NCI-H1930 (cell line): ENCODE measurements at places on chromosomes 7 and 10.

- DNase-seq: no peak
These were observed 655.1 kb downstream of the INHBA start for GRCh38 chr7:41047789-41048191.

- no peak for DNase-seq
These were observed 72.7 kb downstream of the ELFN1 start for GRCh38 chr7:1742555-1743303.

DNA sequence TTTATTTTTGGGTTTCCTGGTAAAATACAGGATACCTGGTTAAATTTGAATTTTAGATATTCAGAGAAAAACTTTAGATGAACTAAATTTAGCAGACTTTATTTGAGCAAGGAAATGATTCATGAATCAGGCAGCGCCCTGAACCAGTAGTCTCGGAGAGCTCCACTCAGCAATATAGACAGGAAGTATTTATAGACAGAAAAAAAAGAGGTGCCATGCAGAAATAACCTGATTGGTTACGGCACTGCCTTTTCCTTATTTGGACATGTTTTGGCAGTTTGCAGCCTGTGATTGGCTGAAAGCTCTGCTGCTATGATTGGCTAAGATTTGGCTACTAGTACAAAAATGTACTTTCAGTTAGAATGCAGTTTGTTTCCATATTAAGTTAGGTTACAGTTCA is 198.3 kb upstream of the DKK1 start:
- no peak for DNase-seq

DNA sequence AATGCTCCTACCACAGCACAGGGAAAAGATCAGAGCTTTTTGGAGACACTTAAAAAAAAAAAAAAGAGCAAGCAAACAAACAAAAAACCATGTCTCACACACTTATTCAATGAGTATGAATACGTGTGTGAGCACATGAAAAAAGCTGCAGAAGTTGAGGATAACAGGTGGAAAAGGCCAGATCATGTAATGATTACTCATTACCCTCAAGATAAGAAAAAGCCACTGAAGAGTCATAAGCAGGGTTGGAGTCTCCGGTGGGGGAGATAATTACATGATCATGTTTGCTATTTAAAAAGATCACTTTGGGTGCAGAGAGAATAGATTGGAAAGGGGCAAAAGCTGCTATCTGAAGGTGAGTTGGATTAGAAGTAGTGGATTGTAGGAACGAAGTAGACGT is 77.0 kb downstream of the POU6F2 start:
- no peak for DNase-seq

DNA sequence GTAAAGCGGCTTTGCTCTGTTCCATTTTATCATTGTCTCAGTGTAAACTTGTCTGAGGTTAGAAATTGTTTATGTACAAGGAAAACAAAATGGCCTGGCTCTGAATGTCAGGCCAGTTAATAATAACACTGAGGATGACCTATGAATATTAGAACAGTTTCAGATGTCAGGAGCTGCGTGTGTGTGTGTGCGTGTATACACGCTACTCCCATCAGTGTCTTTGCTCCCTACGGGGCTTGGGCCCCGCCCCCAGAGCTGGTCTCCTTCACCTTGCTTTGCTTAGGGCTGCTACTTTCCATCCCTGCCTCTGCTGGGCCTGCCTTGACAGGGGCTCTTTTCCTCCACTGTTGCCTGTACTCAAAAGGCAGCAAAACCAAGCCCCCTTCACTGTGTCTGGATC is 142.3 kb upstream of the BET1 start:
- DNase-seq: no peak

DNA sequence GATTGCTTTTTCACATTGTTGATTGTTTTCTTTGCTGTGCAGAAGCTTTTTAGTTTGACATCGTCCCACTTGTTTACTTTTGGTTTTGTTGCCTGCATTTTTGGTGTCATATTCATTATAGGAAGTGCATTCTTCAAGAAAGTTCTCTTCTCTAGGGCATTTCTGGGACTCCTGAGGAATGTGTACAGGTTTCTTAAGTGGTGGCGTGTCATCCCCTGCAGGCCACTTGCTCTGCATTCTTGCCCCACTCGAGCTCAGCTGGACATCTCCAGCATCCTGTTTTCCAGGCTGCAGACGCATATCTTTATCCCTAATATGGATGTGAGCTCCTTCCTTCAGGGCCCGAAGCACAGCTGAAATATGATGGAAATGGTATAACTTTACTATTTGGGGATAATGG is 255.6 kb upstream of the HABP2 start:
- no peak for DNase-seq

DNA sequence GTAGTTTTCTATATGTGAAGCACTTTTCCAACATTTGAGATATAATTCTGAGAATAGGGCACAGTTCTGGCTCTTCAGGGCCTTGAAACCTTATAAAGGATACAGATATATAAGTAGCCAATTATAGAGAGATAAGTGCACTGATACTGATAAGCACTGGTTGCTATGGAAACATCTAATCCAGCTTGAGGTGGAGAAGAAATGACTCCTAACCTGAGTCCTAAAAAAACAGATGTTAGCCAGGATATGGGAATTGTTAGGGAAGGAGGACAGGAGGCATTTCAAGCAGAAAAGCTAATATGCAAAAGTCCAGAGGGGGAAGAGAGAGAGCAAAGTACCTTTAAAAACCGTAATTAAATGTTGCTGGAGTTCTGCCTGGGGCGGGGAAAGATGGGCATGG is 30.8 kb downstream of the STRIP2 start:
- no peak for DNase-seq

GRCh38 chr7:5695727-5696345 is 85.6 kb downstream of the RNF216 start:
- DNase-seq: no peak

GRCh38 chr7:4824120-4824775 is 37.6 kb downstream of the PAPOLB start:
- no peak for DNase-seq

DNA sequence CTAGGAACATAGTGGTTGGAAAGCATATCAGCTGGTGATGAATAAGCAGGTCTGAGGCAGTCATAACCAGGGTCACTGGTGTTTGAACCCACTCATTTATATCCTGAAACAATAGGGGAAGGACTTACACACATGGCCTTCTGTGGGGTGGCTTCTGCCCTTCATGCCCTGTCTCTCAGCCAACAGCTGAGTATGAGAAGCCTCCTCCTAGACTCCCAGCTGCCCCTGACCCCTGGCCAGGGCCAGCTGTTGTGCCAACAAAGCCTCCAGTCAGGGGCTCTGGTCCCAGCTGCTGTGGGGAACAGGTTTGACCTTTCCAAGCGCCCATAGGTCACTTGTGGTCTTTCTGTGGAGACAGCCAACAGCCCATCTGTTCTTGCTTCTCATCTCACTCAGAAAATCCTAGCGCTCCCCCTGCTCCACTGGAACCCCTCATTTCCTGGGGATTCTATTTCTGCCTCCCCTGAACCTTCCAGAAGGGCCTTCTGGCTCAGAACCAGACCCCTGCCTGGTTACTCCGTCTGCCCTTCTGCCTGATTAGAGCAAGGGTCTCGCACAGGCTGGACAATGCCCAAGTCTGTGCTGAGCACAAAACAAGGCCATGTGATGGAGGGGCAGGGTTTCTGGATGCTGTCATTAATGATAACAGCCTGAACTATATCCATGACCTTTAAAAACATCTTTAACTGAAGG is 9.7 kb upstream of the PURB start:
- DNase-seq: no peak

- no peak for DNase-seq
These were observed 460.5 kb upstream of the GHITM start for GRCh38 chr10:83678850-83679249.

DNA sequence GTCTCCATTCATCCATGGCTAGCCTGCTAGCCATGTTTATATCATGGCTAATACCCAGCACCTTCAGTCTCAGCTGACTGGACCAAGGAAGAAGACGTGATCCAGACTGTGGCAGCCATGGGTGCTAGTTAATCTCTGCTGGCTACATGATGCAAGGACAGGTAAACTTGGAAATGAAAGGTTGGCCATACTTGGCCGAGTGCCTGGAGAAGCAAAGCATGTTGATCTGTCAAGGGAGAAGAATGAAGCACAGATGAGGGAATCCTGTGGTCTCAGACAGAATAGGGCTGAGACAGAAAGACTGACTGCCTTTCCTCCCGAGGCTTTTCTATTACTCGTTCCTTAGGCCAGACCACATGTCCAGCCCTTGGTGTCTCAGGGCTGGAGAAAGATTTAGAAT is 41.1 kb downstream of the CPVL start:
- DNase-seq: no peak

DNA sequence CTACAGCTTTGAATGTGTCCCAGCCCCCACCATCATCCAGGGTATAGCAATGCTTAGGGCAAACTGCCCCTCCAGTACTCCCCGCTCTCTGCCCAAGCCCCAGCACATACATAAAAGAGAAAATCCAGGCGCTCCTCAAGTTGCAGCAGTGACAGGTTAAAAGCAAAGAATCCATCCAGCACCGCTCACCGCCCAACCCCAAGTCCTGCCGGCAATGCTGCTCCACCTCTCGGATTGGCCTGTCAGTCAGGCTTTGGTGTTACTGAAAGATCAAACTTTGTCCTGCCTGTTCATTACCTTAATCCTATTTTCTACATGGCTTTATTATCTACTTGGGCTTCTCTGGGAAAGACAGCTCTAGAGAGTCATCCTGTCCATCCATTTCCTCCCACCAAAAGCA is 31.9 kb downstream of the DPCD start:
- no peak for DNase-seq

DNA sequence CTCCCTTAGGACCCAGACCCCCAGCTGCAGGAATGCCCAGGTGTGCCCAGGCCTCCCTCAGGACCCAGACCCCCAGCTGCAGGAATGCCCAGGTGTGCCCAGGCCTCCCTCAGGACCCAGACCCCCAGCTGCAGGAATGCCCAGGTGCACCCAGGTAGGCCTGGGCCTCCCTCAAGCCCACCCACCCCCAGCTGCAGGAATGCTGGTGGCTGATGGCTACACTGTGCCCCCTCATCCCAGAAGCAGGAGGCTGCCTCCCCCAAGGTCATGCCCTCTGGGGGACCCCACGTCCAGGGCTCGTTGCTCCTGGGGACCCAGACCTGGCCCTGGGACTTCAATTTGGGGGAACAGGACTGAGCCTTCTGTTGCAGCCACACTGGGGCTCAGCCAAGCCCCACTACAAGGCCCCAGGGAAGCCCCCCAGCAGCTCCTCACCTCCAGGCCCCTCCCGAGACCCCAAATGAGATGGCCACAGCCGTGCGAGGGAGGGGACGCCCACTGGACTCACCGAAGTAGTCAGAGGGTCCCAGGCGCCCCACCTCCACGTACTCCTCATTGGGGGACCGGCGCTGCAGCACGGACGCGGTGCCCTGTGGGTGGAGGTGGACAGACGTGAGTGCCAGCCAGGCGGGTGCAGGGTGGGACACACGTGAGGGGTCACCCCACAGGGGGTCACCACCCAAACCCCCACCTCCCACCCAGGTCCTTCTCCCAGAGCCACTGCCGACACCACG is 31.4 kb upstream of the PDGFA start:
- no peak for DNase-seq

DNA sequence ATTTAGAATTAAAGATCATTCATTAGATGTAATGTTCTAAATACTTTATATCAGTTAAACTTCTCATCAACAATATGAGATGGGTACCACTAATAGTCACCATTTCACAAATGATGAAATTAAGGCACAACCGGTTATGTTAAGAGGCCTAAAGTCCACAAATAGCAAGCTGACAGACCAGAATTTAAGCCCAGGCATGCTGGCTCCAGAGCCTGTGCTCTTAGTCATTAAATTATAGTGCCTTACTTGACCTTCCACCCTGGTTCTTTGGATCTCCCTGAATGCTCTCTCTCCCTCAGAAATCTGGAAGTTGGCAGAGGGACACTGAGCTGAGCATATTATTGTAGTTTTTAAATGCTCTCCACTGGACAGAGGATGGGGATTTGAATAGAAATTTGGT is 3.6 kb downstream of the LIPN start:
- no peak for DNase-seq

- no peak for DNase-seq
These were observed 20.4 kb downstream of the SH2B2 start for GRCh38 chr7:102306916-102307677.

GRCh38 chr10:88781206-88781605 is 21.3 kb upstream of the LIPM start:
- no peak for DNase-seq

DNA sequence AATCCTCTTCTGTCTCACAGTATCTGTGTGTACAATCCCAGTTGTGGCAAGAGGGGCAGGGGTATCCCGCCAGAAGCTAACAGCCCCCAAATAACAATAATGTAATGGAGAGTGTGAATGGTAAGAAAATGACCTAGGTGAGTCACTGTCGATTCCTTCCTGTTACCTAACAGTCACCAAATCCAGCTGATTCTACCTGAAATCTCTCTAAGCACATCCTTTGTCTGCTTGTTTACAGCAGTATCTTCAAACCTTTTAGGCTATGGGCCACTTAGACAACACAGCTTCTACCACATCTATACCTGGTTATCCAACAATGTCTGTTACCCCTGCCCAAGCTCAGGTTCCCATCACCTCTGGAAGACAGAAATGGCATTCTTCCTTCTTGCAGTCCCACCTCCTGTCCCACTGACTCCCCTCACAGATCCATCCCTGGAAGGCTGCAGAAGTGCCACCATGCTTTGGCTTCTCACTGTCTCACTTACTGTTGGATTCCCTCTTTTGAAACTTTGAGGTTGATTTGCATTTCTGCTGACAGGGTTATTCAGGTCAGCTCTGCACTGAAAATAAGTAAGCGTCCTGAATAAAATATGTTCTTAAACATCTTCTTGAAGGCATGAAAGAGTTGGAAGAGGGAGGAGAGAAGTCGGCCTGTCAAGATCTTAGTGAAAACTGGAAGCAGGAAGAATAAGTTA is 13.1 kb downstream of the PIP4K2A start:
- DNase-seq: no peak

- no peak for DNase-seq
These were observed 227.1 kb downstream of the AUTS2 start for GRCh38 chr7:69825113-69825972.

GRCh38 chr7:106199813-106200364 is 84.9 kb downstream of the NAMPT start:
- DNase-seq: no peak

GRCh38 chr7:83117466-83117865 is 45.2 kb downstream of the PCLO start:
- DNase-seq: no peak

DNA sequence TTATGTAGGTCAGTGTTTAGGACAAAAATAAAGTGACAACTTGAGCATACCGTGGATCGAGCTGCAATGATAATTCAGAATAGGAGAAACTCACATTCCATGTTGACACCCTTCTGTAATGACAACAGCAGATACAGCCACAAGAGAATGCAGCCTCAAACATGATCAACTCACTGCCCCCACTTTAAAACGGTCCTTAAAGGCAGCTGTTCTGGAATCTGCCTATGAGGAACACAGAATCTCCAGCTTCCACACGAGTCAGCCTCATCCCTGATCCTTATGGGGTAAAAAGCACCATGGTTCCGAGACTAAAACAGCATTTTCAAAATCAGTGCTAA is 32.5 kb upstream of the DAGLB start:
- DNase-seq: no peak

GRCh38 chr7:153942036-153942435 is 110.2 kb upstream of the DPP6 start:
- DNase-seq: no peak

GRCh38 chr10:124283949-124284250 is 134.8 kb downstream of the OAT start:
- no peak for DNase-seq

GRCh38 chr10:49404321-49404878 is 8.5 kb upstream of the DRGX start:
- DNase-seq: no peak
